ENCODE measurements at places on chromosomes 6 and 20. TPM values are rescaled to one million over a fixed set of nuclear protein-coding genes. Genes with fewer than 3 reads are reported as not detected.

CALHM6 gene
- not detected for total RNA-seq

SCP2D1 gene
- not detected for total RNA-seq

CST7 gene
- total RNA-seq = not detected

MYLIP gene
- total RNA-seq = 2.4 TPM

ZNF311 gene
- 0.18 TPM for total RNA-seq

GINS1 gene
- total RNA-seq = 34.6 TPM

NFYA gene
- total RNA-seq = 13.0 TPM

IL20RA gene
- total RNA-seq = not detected

ANKRD60 gene
- not detected for total RNA-seq

GGTLC1 gene
- not detected for total RNA-seq

MYCT1 gene
- not detected for total RNA-seq

MICB gene
- 7.0 TPM for total RNA-seq

NXT1 gene
- total RNA-seq = 53.2 TPM

MYBL2 gene
- total RNA-seq = 80.7 TPM

GSTA2 gene
- not detected for total RNA-seq

TXLNB gene
- total RNA-seq = not detected

NKAIN2 gene
- not detected for total RNA-seq

GNAS-AS1 gene
- not detected for total RNA-seq

SYNDIG1 gene
- 1.9 TPM for total RNA-seq

C6orf163 gene
- total RNA-seq = 0.24 TPM

HLA-DOA gene
- total RNA-seq = not detected

IGF2R gene
- total RNA-seq = 32.3 TPM

TUBB2B gene
- 15.2 TPM for total RNA-seq

TCP11 gene
- total RNA-seq = not detected

HUS1B gene
- 0.31 TPM for total RNA-seq

SLC26A8 gene
- 0.08 TPM for total RNA-seq

PPP1R3G gene
- total RNA-seq = 2.0 TPM

ENPP5 gene
- total RNA-seq = not detected

TMC2 gene
- not detected for total RNA-seq

STMND1 gene
- not detected for total RNA-seq

CNR1 gene
- total RNA-seq = 1.9 TPM

MAS1 gene
- total RNA-seq = not detected

ID4 gene
- 0.71 TPM for total RNA-seq

GLP1R gene
- not detected for total RNA-seq

LHFPL5 gene
- 0.12 TPM for total RNA-seq

BPI gene
- not detected for total RNA-seq

DOK5 gene
- not detected for total RNA-seq

TTK gene
- 20.5 TPM for total RNA-seq

CDSN gene
- total RNA-seq = 0.05 TPM

UNC93A gene
- total RNA-seq = not detected

ABHD16B gene
- not detected for total RNA-seq

GSTA1 gene
- total RNA-seq = not detected

SIRPD gene
- not detected for total RNA-seq

LRRC73 gene
- total RNA-seq = 1.1 TPM

FAM110A gene
- total RNA-seq = 10.3 TPM

ULBP3 gene
- 4.0 TPM for total RNA-seq

PACSIN1 gene
- total RNA-seq = 0.05 TPM

RAB44 gene
- total RNA-seq = 0.06 TPM

All from A549 treated with Mapracorat at 1 μM for 4 hours (cell line).